Stimulated activated CD4-positive, alpha-beta T cell treated with anti-CD3 and anti-CD28 coated beads, Interleukin-1b, Interleukin-23, amount 100 ng/mL, for 1 hour (primary cell): ENCODE measurements at places on chromosomes 5 and 9.

GRCh38 chr5:97062046-97062445, 80.4 kb downstream of the LIX1 start:
- DNase-seq, result no peak

- DNase-seq, result no peak
These were observed 134.9 kb upstream of the LPCAT1 start for GRCh38 chr5:1658665-1659064.

GRCh38 chr9:83906144-83906543, 15.1 kb downstream of the KIF27 start:
- DNase-seq, result no peak

- DNase-seq, result no peak
These were observed 107.9 kb downstream of the INVS start for GRCh38 chr9:100206899-100207298.

GRCh38 chr5:153974813-153975163, 63.9 kb downstream of the FAM114A2 start:
- DNase-seq, result no peak

DNA sequence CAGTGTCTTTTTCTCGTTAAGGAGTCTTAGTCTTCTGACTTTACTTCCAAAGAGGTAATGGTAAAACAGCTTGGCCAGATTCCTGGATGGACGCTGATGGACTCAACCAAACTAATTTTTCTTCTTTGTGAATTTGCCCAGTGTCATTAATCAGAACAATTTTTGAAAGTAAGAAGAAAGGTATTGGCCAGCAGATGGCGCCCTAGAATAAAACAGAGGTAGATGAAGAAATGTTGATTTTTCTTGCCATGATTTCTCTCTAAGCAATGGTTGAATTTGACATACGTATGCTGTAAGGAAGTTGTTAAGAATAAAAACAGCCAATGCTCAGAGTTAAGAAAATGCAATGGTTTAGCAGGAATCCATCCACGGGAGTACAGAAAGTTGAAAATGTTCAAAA, 500.0 kb downstream of the DIRAS2 start:
- peak; percentile 23 for DNase-seq

GRCh38 chr5:3153226-3153858, 401.9 kb upstream of the IRX2 start:
- no peak for DNase-seq

GRCh38 chr9:98563988-98564387, 144.7 kb downstream of the GABBR2 start:
- no peak for DNase-seq

DNA sequence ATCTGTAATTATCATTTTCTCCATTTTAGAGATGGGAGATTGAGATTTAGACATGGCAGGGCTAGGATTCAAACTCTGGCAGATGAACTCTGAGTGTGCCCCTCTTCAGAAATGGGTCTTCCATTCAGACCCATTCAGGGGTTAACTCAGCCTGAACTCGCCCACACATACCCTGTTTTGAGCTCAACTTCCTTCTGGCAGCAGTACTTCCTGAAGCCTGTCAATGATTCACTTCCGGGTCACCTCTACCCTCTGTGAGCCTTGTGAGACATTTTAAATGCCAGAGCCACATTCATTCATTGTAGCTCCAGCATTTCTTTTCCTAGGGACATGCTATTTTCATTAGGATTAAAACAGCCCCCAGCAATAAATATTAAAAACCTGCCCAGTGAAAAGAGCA, 209.3 kb upstream of the SLC24A2 start:
- no peak for DNase-seq

DNA sequence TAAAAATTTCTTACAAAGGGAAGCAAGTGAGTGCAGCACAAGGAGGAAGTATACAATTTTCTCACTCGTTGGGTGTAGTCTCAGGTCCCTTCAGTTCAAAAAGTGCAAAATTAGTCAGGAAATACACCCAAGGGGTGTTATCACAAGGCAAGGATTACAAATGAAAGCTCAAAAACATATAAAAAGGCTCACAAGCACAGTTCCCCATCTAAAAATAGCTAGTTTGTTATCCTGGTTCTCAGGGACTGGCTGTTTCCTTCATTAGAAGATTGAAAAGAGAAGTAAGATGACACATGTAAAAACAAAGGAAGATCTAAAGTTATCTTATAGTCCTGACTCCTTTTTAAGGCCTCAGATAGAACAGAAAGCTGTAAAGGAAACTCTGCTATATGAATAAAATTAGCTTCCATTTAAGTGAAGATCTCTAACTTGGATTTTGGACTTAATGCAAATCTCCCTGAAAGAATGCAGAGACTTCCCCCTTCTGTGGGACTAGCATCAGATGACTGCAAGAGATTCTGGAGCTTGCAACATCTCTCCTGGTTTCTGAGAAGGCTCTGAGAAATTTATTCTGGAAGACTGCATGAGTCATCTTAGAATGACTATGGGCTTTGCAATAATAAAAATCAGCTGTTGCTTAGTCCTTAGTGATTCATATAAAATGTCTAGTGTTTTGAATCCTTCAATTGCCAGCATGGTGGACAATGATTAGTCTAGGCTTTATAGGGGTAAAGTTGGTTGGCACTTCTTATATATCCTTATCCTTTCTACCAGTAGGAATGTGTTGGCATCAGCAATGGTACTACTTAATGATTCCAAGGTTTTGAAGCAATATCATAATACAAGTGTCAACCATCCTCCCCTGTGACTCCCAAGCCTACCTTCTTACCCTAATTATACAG, 25.4 kb downstream of the DAB2 start:
- no peak for DNase-seq

- no peak for DNase-seq
These were observed 335.7 kb upstream of the IZUMO3 start for GRCh38 chr9:24881361-24881760.

DNA sequence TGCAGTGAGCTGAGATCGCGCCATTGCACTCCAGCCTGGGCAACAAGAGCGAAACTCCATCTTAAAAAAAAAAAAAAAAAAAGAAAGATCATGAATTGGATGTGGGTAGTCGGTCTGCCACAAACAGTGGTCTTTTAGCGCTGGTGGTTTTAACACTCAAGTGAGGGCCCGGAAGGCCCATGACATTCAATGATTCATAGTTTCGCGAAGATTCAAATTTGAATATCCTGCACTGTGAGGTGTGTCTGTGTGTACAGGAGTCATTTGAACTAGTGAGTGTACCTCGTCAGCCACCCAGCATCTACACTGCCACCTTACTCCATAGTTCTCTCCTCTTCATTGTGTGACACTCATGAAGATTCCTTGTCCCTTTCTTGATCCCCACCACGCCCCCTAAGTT, 41.3 kb downstream of the CFAP77 start:
- no peak for DNase-seq

- no peak for DNase-seq
These were observed 452.7 kb downstream of the BNC2 start for GRCh38 chr9:16417749-16418148.

DNA sequence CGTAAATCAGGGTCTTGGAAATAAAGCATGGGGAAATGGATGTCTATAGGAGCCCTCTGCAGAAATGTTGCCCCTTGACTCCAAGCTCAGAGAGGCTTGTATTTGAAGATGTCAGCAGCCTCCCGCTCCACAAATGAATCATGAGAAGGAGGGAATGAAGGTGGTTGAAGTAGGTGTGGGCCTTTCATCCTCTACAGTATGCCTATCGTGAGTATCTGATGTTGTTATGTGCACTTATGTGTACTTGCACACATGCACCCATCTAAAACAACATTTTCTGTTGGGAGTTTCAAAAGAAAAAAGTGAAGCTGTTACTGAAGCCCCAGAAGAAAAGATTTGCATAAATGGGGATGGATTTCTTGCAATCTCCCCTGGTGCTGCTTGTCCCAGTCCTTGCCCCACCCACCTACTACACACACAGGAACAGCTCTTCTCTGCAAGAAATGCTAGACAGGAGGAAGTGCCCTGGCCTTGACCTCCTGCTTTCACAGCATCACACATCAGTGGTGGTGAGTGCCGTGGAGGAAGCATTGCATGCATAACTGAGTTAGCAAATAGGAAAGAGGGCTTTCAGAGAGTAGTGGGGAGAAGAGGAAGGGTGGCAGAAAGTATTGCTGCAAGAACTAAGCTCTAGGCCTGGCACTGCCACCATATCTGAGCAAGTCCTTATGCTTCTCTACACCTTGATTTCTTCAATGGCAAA, 156.1 kb downstream of the SNX18 start:
- no peak for DNase-seq

DNA sequence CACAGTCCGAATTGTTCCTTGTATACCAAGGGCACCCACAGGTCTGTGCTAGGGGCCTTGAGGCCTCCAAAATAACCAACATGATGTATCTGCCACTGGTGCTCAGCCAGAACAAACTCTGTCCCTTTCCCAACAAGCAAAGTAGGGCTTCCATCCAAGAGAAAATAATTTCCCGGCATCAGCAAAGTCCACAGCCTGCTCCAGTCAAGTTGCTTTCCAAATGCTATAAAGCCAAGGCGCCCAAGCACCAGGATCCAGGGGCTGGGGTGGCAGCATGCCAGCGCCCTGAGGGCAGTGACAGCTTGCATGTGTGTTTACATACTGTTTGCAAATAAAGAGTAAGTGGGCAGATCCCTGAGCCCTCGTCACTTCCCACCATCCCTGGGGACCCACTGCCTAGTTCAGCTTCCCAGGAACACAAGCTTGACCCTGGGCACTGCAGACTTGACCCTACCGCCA, 155.9 kb downstream of the ERCC6L2 start:
- no peak for DNase-seq

DNA sequence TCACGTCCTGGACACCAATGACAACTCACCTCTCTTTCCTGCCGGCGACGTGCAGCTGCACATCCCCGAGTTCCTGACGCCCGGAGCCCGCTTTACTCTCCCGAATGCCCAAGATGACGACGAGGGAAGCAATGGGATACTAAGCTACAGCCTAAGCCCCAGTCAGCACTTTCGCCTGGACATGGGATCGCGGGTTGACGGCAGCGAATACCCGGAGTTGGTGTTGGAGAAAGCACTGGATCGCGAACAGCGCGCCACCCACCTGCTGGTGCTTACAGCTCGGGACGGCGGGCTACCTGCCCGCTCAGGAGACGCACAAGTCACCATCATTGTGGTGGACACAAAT, 1.1 kb downstream of the PCDHAC1 start:
- no peak for DNase-seq
